ENCODE measurements at places on chromosomes 4 and X.
A peak's percentile ranks its signal among the peaks of the same experiment; 100 is the strongest.

DNA sequence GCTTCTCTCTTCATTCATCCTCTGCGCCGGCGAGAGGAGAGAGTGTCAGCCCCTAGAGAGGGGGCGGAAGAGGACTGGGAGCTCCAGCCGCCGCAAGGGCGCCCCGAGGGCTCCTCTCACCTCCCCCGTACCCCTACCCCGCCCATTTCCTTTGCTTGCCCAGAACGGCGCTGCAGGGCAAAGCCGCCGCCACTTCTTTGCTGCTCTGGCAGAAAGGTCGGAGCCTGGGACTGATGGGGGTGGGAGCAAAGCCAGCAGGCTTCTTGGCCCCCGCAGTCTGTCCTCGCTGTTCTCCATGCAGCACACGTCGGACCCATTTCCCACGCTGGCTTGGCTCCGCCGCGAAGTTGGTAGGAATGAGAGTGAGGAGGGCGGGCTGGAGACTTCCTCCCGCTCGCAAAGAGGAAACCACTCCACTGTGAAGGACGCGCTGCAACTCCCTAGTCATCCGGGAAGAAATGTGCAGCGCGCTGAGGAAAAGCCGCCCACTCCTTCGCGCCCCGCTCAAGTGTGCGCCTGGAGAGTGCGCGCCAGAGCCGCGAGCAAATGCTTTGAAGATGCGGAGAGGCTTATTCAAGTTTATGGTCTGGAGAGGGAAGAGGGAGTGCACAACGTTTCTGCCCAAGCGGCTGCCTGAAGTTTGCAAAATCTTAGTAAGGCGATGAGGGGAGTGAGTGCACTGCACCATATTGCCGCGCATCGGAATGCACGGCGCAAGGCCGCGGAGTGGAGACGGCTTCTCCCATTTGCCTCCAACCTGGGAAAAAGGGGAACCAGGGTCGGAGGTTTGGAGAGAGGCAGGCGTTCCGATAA is 2.8 kb upstream of the PCDH7 start:
- peak; percentile 51 for DNase-seq

- DNase-seq = no peak
Measured at GRCh38 chr4:133621628-133622027, 472.5 kb downstream of the PCDH10 start.

- DNase-seq = no peak
Measured at GRCh38 chr4:56799161-56799759, 22.2 kb downstream of the SPINK2 start.

DNA sequence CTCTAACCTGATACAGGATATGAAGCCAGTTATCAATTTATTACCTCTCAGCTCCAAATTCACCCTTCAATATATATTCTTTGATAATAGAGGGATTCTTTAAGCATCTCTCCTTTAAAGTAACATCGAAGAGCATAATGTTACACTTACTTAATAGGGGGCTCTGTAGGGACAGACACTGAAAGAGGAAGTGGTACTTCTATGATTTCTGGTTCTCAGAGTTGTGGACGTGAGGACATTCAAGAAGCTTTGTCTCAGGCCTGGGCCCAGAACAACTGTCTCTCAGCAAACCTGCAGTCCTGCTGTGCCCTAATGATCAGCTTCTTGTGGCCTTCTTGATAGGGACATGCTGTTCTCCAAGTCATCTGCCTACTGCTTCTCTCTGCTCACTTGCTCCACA is 4.2 kb upstream of the ZXDB start:
- no peak for DNase-seq

DNA sequence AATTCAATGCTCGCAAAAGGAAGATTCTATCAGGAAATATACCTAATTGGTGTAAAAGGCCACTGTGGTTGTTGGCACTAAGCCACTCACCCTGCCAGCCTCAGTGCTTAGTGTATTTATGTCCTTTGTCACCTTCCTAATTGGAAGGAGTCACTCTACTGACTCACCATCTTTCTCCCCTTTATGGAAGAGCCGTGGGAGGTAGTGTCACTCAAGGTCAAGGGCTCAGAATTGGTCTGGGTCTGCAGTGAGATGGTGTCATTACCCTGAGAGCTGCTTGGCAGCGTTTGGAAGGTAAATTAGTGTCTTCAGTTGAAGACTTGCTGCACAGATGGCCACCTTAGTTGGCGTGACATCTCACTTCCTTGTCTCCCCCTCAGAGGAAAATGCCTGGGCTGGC is 41.7 kb upstream of the CDKN2AIP start:
- no peak for DNase-seq

DNA sequence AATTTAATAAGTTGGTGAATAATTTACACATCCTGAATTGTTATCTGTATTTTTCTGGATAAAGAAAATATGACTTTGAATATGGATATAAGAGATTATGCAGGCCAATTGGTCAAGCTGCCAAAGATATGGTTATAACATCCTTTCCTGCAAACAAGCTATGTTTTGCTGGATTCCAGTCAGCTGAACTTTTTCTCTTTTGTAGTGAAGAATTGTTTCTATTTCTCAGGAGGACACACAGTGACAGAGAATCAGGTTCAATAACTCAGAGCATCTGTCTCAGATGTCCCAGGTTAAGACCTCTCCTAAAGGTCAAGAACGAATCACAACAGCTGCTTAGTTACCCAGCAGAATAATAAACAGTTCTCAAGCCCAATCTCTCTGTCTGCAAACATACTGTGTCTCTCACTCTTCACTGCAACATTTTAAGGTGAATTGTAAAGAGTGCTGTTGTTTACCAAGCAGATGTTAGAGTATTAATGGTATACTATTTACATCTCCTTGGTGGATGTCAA is 189.5 kb upstream of the ANKRD50 start:
- no peak for DNase-seq

- DNase-seq = no peak
Measured at GRCh38 chr4:142558851-142559250, 287.2 kb downstream of the INPP4B start.

- no peak for DNase-seq
Measured at GRCh38 chr4:112361181-112361791, 64.1 kb downstream of the ALPK1 start.

DNA sequence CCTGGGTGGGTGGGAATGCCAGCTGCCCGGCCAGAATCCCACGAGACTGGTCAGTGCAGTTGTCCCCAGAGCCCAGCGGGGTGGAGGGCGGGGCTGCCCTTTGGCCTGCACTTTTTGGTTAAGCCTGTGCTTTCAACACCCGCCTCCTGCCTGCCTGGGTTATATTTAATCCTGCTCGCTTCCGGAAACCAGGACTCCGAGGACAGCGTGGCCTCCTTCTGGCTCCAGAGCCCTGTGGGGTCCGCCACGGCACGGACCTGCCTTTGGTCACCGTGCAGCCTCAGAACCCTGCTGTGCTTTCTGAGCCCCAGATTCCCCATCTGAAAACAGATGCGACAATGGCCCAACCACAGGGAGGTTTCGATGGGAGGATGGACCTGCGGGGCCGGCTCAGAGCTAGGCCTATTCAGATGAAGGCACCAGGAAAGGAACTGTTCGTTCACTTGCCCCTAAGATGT is 29.4 kb upstream of the KIAA0232 start:
- no peak for DNase-seq

Measured in anterior cingulate cortex (tissue), 58 donors.